LoVo (cell line): ENCODE measurements at places on chromosomes 3 and 15.

GRCh38 chr15:68201153-68201878 is 3.8 kb downstream of the CALML4 start:
- no peak for DNase-seq

GRCh38 chr15:31265871-31266711 is 60.5 kb upstream of the KLF13 start:
- no peak for DNase-seq

GRCh38 chr3:126287171-126287535 is 70.1 kb downstream of the KLF15 start:
- no peak for DNase-seq

- no peak for DNase-seq
These were observed 597.2 kb downstream of the GOLGA6L6 start for GRCh38 chr15:19944261-19944888.

DNA sequence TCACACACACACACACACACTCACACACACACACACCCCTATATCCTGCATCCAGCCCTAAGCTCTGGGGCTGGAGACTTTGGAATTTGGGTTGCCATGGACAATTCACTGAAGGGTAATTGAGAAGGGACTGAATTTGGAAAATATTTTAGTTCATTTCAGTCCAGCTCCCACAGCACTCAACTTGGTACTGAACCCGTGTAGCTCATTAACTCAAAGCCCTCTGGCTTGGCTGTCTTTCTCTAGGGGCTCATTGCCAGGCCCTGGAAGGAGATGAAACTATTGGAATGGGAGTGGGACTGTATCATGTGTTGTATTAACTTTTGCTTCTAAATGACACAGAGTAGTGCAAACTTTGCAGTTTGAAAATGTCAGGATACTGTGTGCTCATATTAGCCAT is 157.3 kb downstream of the EPHB1 start:
- no peak for DNase-seq

GRCh38 chr3:186784820-186785494 is 1.6 kb downstream of the EIF4A2 start:
- DNase-seq: no peak

GRCh38 chr3:27730774-27731659 is 8.9 kb upstream of the EOMES start:
- DNase-seq: no peak

- no peak for DNase-seq
These were observed 17.6 kb downstream of the BCL2L10 start for GRCh38 chr15:52094811-52095584.

DNA sequence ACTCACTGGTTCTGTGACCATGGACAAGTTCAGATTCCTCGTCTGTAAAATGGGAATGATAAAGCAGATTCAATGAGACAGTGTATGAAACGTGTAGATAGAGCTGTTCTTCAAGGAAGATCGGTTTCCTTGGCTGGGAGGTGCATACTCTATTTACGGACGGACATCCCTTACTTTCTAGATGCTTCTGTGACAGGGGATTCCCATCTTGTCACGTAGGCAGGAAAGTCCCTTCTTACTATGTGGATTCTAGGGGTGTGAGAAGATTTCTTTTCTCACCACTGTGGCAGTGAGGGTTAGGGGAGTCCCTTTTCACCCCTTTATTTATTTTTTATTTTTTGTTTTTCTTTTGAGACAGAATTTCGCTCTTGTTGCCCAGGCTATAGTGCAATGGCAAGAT is 180.9 kb upstream of the TBL1XR1 start:
- no peak for DNase-seq

DNA sequence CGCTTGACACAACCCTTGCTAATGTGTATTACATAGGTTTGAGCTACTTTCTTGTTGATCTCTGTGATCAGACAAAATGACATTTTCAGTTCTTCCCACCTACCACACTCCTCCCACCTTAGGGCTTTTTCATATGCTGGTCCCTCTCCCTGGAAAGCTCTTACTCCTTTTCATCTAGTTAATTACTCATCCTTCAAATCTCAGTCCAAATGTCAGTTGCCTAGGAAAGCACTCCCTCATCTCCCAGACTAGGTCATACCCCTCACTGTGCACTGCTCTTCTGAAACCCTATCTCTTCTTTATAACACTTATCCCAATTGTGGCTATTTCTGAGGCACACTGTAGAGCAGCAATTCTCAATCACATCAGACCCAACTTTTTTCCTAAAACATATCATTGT is 7.3 kb downstream of the ZNF106 start:
- no peak for DNase-seq

DNA sequence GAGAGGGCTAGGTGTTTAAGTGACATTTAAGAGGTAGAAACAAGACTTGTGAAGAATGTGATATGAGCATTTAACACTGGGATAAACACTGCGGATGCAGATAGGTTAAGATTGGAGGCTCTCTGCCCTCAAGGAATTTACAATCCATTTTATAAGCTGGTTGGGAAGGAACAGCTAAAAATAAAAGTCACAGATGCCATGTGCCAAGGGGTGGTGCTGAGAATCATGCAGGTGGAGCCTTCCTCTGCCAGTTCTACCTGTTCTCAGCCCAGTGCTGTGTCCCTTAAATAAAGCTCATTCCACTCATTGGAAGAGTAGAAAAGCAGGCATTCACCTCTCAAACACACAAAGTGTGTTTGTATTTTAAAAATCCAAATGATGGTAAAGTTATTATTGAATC is 261.9 kb downstream of the THRB start:
- peak; percentile 25 for DNase-seq
